ENCODE measurements at places on chromosomes 5 and 9.

- no peak for DNase-seq
Measured at GRCh38 chr9:20208961-20209371, 413.3 kb downstream of the MLLT3 start.

GRCh38 chr5:123367739-123368138 lies 55.5 kb downstream of the CEP120 start:
- no peak for DNase-seq

GRCh38 chr9:20781092-20781491 lies 97.0 kb downstream of the FOCAD start:
- no peak for DNase-seq

GRCh38 chr5:117204926-117205869 lies 630.6 kb upstream of the SEMA6A start:
- DNase-seq = no peak

GRCh38 chr5:150270541-150271295 lies 18.9 kb downstream of the CAMK2A start:
- no peak for DNase-seq

- no peak for DNase-seq
Measured at GRCh38 chr5:139341187-139341688, 416 bp upstream of the PAIP2 start.

- no peak for DNase-seq
Measured at GRCh38 chr5:108749128-108749861, 1.6 kb downstream of the FER start.

DNA sequence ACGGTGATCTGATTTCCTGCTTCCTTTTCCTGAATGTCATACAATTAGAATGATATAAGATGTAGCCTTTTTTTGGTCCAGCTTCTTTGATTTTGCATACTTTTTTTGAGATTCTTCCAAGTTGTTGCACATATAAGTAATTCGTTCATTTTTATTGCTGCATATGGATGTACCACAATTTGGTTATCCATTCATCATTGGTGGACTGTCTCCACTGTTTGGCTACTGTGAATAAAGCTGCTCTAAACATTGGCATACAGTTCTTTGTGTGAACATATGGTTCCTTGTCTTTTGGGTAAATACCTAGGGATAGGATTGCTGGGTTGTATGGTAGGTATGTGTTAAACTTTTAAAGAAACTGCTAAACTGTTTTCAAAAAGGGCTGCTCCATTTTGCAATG lies 52.6 kb downstream of the OR1J1 start:
- no peak for DNase-seq

- DNase-seq = no peak
Measured at GRCh38 chr5:116436674-116437350, 137.8 kb downstream of the SEMA6A start.

GRCh38 chr9:98380065-98380681 lies 124.7 kb upstream of the TBC1D2 start:
- DNase-seq = no peak

GRCh38 chr5:98656796-98657195 lies 116.7 kb upstream of the RGMB start:
- no peak for DNase-seq

GRCh38 chr9:126487856-126488255 lies 125.9 kb upstream of the LMX1B start:
- no peak for DNase-seq

GRCh38 chr5:180311216-180311615 lies 19.3 kb upstream of the MAPK9 start:
- DNase-seq = no peak

- DNase-seq = peak; percentile 47
Measured at GRCh38 chr5:65742565-65743231, 20.7 kb downstream of the NLN start.

GRCh38 chr9:71766663-71767062 lies 1.6 kb downstream of the CEMIP2 start:
- DNase-seq = peak; percentile 49

DNA sequence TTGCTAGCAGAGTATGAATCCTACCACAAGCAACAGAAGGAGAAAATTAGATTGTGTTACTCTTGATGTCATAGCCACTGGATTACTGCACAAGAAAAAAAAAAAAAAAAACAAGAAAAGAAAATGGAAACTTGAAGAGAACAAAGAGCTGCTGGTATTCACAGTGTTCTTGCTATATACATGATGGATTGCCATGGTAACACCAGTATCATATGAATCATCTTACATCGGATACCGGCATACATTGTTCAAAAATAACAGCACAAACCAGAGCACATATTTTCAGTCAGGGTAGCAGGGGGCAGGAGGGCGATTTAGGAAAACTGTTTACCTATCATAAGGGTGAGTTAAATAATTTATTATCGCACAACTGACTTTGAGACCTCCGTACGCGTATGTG lies 472.9 kb downstream of the PDE4D start:
- DNase-seq = no peak

- peak; percentile 71 for DNase-seq
Measured at GRCh38 chr5:10595672-10596309, 31.9 kb downstream of the ANKRD33B start.
